ENCODE measurements at places on chromosomes 5 and 9. TPM values are rescaled to one million over a fixed set of nuclear protein-coding genes. Genes with fewer than 3 reads are reported as not detected.

GRCh38 chr5:127335381-127335780, 44.8 kb downstream of the MEGF10 start:
- no peak overlapping the region for H3K27ac ChIP-seq
- no peak for DNase-seq
- no peaks in the 10 kb centered on the region for H3K36me3 ChIP-seq
- H3K27me3 ChIP-seq = no peaks in the 10 kb centered on the region

DNA sequence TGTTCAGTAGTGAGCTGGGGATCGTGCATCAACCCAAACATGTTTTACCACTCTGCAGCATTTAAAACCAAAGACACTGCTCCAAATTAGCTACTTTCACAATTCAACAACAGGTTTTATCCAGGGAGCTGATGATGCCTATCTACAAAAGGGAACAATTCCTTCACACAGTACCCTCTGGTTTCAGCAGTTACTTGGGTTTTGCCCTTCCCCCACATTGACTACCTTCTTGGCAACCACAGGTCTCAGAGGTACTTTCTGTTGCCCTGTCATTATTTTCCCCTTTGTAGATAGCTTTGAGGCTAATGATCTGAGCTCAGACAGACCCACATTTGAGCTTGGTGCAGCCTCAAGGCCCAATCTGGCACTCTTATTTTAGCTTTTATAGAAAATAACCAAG, 96.1 kb downstream of the WDR41 start:
- H3K4me3 ChIP-seq = no peak overlapping the region
- no peaks in the 10 kb centered on the region for H3K4me1 ChIP-seq
- H3K27ac ChIP-seq = no peak overlapping the region
- no peaks in the 10 kb centered on the region for H3K36me3 ChIP-seq

DNA sequence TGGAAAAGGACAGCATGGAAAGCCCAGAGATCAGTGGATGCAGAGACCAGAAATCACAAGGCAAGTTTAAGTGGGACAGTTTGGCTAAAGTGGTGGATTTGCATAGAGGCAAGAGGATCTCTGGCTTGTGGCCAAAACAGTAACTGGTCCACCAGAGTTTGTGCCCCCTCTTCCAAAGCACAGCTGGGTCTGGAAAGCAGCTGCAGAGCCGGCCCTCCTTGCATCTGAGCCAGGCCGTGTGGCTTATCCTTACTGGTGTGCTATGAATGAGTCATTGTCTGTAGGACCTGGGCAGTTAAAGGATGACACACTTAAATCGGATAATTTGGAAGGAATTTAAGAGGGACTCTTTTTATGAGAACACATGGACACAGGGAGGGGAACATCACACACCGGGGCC, 146.6 kb downstream of the PIP5K1B start:
- DNase-seq = no peak
- no peaks in the 10 kb centered on the region for H3K27me3 ChIP-seq
- no peaks in the 10 kb centered on the region for H3K4me1 ChIP-seq
- no peak overlapping the region for H3K4me3 ChIP-seq
- no peak overlapping the region for H3K27ac ChIP-seq

- no peak overlapping the region for H3K4me3 ChIP-seq
- H3K27ac ChIP-seq = no peak overlapping the region
- no peaks in the 10 kb centered on the region for H3K4me1 ChIP-seq
- H3K36me3 ChIP-seq = no peaks in the 10 kb centered on the region
- no peak for DNase-seq
Observed at GRCh38 chr9:123772967-123773366, 157.0 kb downstream of the DENND1A start.

GRCh38 chr9:18614651-18615050, 140.7 kb downstream of the ADAMTSL1 start:
- H3K27me3 ChIP-seq = no peaks in the 10 kb centered on the region
- no peak overlapping the region for H3K27ac ChIP-seq
- H3K4me3 ChIP-seq = no peak overlapping the region
- no peaks in the 10 kb centered on the region for H3K4me1 ChIP-seq
- DNase-seq = no peak

DNA sequence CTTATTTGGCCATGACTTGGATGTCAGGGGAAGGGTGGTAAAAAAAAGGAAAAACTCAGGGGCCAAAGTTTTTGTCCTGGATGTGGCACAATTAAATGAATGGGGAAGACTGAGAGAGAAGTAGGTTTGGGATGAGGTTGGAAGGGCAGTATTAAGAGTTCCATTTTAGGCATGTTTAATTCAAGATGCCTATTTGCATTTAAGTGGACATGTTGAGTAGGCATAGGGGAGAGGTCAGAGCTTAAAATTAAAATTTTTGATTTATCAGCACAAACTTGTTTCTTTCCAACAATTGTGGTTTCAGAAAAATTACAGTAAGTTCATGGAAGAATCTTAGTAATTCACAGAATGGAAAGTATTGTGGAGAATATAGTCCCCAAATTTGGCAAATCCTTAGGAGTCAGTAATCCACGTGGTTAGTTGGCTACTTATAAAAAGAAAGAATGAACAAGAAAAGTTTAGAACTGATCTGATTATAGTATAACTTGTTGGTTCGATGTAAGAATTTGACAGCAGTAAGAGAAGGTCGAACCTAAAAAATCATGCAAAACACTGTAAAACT, 265.9 kb downstream of the SAXO1 start:
- H3K36me3 ChIP-seq = no peaks in the 10 kb centered on the region
- no peaks in the 10 kb centered on the region for H3K4me1 ChIP-seq
- H3K27ac ChIP-seq = no peak overlapping the region
- DNase-seq = no peak
- H3K27me3 ChIP-seq = no peaks in the 10 kb centered on the region

- no peak overlapping the region for H3K27ac ChIP-seq
- H3K4me3 ChIP-seq = no peak overlapping the region
- H3K36me3 ChIP-seq = no peaks in the 10 kb centered on the region
- no peaks in the 10 kb centered on the region for H3K27me3 ChIP-seq
- H3K4me1 ChIP-seq = peaks cover under 1% of the 10 kb centered on the region
Observed at GRCh38 chr5:95989283-95990048, 27.8 kb upstream of the ELL2 start.

DNA sequence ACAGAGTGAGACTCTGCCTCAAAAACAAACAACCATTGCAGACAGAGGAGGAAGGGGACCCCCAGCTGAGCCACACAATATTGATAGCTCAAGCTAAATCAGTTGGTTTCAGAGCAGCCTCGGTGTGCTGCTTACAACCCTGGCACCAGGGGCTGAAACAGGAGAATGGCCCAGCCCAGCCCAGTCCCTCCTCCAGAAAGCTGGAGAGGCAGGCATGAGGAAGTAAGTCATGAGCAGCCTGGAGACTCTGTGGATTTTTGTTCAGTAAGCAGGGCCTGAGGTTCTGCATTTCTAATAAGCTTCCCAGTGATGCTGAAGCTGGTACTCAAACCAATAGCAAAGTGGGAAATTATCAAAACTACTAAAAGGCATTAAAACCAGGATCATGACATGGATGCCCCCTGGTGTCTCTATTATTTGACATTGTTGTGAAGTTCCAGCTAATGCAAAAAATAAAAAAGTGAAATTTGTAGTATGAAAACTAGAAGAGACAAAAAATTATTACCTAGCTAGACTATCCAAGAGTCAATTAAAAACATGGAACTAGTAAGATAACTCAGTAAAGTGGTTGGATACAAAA, 14.2 kb downstream of the PRRT1B start:
- no peak overlapping the region for H3K4me3 ChIP-seq
- no peak overlapping the region for H3K27ac ChIP-seq
- H3K4me1 ChIP-seq = no peaks in the 10 kb centered on the region
- H3K27me3 ChIP-seq = peaks cover 3% of the 10 kb centered on the region

DNA sequence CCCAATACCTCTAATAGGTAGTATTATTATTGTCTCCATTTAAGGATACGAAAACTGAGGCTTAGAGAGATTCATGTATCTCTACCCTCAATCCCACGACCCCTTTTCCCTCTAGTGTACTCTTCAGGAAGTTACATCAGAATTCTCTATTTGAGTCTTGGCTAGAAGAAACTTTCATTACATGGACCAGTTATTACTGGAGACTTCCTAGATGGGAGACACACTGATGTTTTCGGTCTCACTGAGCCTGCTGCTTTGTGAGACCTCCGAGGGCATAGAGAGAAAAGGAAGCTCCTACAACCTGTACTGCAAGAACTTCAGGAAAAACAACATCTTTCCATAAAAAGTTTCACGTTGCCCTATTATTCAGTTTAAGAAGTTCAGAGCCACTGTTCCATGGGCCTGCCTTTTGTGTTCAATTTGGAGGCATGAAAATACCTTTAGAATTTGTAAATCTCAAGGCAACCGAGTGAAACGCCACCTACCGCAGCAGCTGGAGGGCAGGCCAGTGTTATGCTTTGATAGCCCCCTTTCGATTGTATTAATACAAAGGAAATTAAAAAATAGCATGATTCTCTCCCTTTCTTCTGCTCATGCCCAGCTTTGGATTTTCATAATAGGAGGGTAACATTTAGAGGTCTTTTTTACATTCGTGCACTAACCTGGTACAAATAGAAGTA, 223.3 kb downstream of the EBF1 start:
- H3K36me3 ChIP-seq = no peaks in the 10 kb centered on the region
- H3K27me3 ChIP-seq = no peaks in the 10 kb centered on the region
- no peak overlapping the region for H3K4me3 ChIP-seq
- no peak for DNase-seq
- no peaks in the 10 kb centered on the region for H3K4me1 ChIP-seq
- H3K27ac ChIP-seq = peak overlapping the region; percentile 65

The SPINK13 gene
- 0.41 TPM for total RNA-seq

DNA sequence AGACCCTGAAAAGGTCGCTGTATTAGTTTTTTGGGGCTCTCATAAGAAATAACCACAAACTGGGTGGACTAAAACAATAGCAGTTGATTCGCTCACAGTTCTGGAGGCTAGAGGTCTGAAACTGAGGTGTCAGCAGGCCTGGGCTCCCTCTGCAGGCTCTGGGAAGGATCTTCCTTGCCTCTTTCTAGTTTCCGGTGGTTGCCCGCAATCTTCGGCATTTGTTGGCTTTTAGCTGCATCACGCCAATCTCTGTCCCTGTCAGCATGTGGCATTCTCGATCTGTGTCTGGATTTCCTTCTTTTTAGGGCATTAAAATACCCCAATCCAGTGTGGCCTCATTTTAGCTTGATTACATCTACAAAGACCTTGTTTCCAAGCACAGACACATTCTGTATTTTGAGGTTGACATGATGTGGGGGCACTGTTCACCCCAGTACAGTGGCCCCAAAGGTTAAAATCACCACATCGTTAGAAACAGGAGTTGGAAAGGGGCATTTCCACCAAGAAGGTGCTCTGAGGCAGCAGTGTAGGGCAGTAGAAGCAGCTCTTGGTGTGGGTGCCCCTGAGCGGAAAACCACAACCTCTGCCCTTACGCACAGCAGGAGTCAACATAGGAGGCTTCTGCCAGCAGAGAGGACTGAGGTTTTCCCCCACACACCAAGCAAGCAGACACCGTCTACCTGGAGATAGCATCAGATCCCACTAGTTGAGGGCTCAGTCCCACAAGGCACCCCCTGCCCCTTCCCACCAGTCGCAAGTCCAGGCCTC, 13.5 kb downstream of the ZNF79 start:
- H3K27me3 ChIP-seq = no peaks in the 10 kb centered on the region
- H3K36me3 ChIP-seq = no peaks in the 10 kb centered on the region
- no peak overlapping the region for H3K4me3 ChIP-seq
- no peak for DNase-seq
- no peak overlapping the region for H3K27ac ChIP-seq

The GPR150 gene
- not detected for total RNA-seq

DNA sequence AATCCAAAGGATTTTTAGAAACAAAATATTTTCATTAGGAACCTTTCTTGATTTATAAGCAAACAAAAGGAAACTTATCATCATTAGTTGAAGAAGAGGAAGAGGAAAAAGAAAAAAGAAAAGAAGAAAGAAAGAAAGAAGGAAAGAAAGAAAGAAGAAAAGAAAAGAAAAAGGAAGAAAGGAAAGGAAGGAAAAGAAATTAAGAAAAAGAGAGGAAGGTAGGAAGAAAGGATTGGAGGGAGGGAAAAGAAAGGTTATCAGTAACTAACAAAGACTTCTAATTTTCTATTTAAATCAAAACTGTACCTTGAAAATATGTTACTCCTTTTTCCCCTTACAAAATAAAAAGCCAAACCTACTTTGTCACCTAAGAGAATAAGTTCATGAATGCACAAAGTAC, 10.0 kb downstream of the EBF1 start:
- H3K27me3 ChIP-seq = no peaks in the 10 kb centered on the region
- H3K4me3 ChIP-seq = no peak overlapping the region
- H3K36me3 ChIP-seq = no peaks in the 10 kb centered on the region
- peak overlapping the region; percentile 4 for H3K27ac ChIP-seq
- DNase-seq = no peak

- H3K27me3 ChIP-seq = no peaks in the 10 kb centered on the region
- H3K36me3 ChIP-seq = no peaks in the 10 kb centered on the region
- DNase-seq = no peak
Observed at GRCh38 chr5:139222346-139222745, 24.2 kb upstream of the SIL1 start.

- no peaks in the 10 kb centered on the region for H3K27me3 ChIP-seq
- peak overlapping the region; percentile 85 for H3K4me3 ChIP-seq
- peak overlapping the region; percentile 94 for H3K27ac ChIP-seq
Observed at GRCh38 chr5:173891308-173892116, 3.4 kb downstream of the CPEB4 start.

DNA sequence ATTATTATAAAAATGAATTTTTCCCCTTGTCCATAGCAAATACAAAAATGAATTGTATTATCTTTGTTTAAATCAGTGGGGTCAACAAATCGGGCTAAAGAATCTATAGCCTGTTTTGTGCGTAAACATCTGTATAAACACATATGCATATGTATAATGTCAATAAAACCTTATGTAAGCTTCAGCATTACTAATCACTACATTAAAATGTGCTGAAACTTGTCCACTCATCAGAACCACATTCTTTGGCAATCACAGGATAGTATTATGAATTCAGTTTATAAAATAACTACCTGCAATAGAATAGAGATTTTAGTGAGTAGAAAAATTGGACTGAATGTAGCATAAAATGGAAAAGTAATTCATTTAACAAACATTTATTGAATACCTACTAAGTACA, 30.6 kb downstream of the RGMB start:
- H3K4me3 ChIP-seq = no peak overlapping the region
- no peak overlapping the region for H3K27ac ChIP-seq
- no peaks in the 10 kb centered on the region for H3K27me3 ChIP-seq
- no peaks in the 10 kb centered on the region for H3K36me3 ChIP-seq
- H3K4me1 ChIP-seq = no peaks in the 10 kb centered on the region
- DNase-seq = no peak

DNA sequence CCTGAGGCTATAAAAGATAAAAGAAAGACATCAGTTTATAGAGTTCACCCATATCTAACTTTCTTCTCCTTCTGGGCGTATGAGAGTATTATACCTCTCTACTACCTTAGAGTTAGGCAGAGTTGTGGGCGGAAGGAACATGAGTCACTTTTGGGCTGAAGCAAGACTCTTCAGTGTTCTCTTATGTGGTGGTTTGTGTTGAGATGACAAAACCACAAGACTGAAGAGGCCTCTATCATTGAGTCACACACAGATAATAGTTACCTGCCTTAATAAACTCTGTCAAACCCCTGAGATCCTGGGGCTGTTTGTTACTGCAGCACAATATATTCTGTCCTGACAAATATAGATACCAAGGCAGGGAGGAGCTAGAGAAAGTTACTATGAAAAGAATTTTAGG, 184.2 kb downstream of the EFNA5 start:
- DNase-seq = no peak
- H3K4me1 ChIP-seq = no peaks in the 10 kb centered on the region
- no peaks in the 10 kb centered on the region for H3K27me3 ChIP-seq
- no peak overlapping the region for H3K27ac ChIP-seq
- no peaks in the 10 kb centered on the region for H3K36me3 ChIP-seq

Measured in uterus (tissue), 4 donors.